ENCODE measurements at places on chromosomes 2 and 18.

DNA sequence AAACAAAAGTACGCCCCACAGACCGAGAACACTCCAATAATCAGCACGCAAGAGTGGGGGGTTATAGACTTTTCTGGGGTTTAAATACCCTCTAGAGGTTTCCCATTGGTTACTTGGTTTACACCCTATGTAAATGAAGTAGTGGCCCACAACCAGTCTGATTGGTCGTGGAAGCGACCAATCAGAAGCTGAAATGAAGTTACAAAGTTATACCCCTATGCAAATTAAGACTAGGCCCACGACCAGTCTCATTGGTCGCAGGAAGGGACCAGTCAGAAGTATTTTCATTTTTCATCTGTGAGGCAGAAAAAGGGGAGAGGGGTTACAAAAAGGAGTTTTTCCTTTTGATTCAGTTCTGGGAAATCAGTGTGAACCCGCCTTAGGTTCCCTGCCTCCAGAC is 55.3 kb upstream of the YWHAQ start:
- no peak for DNase-seq

DNA sequence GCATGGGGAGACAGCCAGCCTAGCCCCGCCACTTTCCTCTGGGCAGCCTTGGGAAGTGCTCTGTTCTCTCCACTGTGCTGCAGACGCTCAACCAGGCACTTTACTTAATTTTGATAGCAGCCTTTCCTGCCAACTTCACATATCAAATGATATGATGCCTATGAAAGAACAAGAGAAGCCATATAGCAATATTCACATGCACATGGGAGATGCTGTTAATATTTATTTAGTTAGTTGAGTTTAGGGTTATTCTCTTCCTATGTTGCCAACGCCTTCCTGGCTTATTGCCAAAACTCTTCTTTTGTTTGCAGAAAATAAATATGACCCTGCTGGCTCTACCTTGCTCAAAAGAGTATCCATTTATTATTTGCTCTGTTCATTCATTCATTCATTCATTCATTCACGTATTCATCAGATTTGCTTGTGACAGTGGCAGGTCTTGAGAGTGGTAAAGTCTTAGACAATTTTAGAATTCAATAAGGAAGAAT is 99.3 kb downstream of the GATA6 start:
- DNase-seq, result no peak

DNA sequence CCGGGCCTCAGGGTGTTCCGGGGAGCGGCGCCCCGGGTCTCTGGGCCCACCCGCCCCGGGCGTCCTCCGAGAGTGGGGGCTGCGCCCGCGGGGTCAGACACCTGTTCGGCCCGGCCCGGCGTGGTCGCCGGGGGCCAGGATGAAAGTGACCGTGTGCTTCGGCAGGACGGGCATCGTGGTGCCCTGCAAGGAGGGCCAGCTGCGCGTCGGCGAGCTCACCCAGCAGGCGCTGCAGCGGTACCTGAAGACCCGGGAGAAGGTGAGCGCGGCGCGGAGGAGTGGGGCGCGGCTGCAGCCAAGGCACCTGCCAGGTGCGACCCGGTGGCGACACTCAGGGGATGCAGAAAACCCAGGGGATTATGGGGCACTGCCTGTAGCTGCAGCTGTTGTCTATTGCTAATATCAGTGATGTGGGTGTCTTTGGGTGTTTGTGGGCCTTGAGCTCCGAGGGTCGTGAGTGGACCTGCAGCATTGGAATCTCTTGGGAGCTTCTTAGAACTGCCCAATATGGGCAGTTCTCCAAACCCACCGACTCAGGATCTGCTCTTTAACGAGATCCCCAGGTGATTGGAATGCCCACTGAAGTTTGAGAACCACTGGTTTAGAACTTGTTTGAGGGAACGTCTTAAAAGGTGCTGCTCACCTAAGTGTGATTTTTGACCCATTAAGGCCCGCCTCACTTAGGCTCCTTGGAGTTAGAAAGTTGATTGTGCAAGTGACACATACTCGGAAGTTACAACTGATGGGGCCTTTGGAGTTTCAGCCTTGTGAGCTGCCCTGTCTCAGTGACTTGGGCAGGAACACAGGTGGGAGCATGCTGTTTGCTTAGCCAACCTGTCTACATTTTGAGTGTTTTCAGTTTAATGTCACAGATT is 823 bp downstream of the PARD3B start:
- DNase-seq, result no peak

DNA sequence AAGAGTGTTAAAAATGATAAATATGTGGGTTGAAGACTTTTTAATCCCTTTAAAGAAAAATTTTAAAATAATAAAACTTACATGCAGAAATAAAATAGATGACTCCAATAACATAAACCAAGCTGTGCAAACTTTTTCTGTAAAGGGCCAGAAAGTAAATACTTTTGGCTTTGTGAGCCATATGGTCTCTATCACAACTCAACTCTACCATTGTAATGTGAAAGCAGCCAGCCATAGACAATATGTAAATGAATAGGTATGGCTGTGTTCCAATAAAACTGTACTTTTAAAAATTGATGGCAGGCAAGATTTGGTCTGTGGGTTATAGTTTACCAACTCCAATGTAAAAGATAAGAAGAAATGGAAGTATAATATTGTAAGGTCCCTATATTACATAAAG is 45.2 kb downstream of the SNED1 start:
- no peak for DNase-seq

GRCh38 chr2:168530982-168531622 is 75.0 kb downstream of the CERS6 start:
- DNase-seq, result no peak

GRCh38 chr2:7444626-7445025 is 527.4 kb downstream of the RNF144A start:
- peak; percentile 58 for DNase-seq

GRCh38 chr2:131580187-131580586 is 52.5 kb downstream of the CCDC74A start:
- no peak for DNase-seq

DNA sequence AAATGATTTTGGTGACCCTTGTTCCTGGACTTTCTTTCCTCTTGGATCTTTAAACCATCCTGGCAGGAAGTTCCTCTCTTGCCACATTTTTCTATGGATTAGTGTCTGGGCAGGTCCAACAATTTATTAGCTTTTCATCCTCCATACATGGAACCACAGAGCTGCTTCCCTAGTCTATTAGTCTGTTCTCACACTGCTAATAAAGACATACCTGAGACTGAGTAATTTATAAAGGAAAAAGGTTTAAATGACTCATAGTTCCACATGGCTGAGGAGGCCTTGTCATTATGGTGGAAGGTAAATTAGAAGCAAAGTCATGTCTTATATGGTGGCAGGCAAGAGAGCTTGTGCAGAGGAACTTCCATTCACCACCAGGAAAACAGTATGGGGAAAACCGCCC is 122.9 kb downstream of the DDX1 start:
- no peak for DNase-seq

- DNase-seq, result no peak
These were observed 21.4 kb downstream of the HJURP start for GRCh38 chr2:233832869-233833311.

DNA sequence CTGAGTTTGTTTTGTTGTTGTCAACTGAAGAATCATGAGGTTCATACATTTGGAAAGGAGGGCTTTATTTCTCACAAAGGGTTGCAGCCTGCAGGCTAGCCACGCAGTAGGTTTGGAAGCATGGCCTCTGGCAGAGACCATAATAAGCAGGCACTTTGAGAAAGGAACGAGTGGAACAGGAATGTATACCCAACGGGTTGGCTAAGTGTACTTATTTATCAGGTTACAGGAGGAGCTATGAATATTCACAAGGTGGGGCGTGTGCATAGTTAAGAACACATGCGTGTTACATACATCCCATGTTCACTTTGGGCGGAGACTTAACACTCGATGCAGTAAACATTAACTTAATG is 30.1 kb upstream of the SH3RF3 start:
- DNase-seq, result no peak
